Stimulated activated CD4-positive, alpha-beta T cell treated with anti-CD3 and anti-CD28 coated beads, Interleukin-2, amount 100 ng/mL, for 24 hours (primary cell): ENCODE measurements at places on chromosomes 7 and 10.

GRCh38 chr10:22643775-22644174 is 70.6 kb downstream of the PIP4K2A start:
- no peak for DNase-seq

DNA sequence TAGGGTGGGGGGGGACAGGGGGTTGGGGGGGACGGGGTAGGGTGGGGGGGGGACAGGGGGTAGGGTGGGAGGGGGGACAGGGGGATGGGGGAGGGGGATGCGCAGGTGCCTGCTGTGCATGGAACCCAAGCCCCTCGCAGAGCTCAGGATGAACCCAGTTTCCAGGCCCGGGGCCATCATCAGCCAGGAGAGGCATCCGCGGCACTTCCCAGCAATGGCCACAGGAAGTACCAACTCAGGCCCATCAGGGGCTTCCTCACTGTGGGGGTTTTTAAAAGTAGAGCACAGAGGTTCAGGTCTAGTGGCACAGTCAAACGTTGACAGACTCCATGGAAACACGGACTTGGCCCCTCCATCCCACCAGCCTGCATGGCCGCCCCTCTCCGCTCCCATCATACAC is 172.7 kb downstream of the DIP2C start:
- no peak for DNase-seq

GRCh38 chr7:104275900-104276299 is 52.5 kb upstream of the LHFPL3 start:
- no peak for DNase-seq

DNA sequence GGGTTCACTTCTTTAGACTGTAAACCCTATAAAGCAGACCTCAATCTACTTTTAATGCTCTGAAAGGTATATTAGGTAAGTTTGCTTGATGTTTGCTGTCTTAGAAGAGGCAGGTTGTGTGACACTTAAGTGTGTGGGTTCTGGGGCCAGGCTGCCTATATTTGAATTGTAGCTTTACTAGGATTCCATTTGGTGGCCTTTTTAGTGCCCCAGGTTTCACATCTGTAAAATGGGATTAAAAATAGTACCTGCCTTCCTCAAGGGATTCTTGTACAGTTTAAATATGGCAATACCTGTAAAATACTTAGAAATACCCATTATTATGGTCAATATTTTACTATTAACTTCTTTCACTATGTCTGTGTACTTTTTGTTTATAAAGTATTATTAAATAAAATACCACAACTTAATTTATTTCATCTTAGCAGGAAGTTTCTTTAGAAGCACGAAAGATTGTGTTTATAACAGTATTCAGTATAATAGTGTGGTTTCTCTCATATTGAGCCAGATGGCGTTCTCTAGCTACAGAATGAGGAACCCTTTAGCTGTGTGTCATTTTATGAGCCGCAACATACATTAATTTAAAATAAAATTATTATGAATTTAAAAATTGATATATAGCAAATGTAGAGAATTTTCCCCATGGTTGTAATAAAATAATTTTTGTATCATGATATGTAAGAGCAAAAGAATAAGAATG is 94.2 kb downstream of the CDK14 start:
- DNase-seq, result no peak

- DNase-seq, result peak; percentile 40
These were observed 5.3 kb downstream of the ESYT2 start for GRCh38 chr7:158824028-158824427.

DNA sequence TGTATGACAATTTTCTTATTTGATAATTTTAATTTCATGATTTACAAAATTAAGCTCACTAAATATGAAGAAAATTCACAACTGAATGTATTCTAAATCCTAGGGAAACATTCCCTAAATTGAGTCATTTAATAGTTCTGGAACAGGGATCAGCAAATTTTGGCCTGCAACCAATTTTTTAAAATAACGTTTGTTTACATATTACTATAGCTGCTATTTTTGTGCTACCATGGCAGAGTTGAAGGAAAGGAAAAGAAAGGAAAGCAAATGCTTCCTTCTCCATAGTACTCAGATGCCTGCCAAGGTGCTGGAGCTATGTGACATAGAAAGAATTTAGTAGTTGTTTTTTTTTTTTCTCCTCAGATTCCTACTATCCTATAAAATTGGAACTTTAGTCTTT is 1307.7 kb upstream of the LRRTM3 start:
- no peak for DNase-seq

- DNase-seq, result no peak
These were observed 161.5 kb downstream of the LYZL1 start for GRCh38 chr10:29450405-29450804.

- no peak for DNase-seq
These were observed 9.0 kb upstream of the MAFK start for GRCh38 chr7:1521456-1521855.

DNA sequence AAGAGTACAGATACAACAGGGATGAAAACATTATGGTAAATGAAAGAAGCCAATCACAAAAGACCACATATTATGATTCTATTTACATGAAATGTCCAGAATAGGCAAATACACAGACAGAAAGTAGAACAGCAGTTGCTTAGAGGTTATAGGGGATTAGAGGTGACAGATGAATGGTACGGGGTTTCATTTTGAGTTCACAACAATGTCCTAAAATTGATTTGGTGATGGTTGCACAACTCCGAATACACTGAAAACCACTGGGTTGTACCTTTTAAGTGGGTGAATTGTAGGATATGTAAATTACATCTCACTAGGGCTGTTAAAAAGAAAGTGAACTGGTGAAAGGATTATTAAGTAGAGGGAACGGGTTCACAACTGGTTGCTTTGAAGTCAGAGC is 76.3 kb upstream of the MRLN start:
- DNase-seq, result no peak

GRCh38 chr10:6036861-6037321 is 25.3 kb downstream of the IL2RA start:
- peak; percentile 34 for DNase-seq

GRCh38 chr7:67496589-67496988 is 500.0 kb downstream of the TYW1 start:
- DNase-seq, result no peak

- no peak for DNase-seq
These were observed 87.6 kb upstream of the CCDC6 start for GRCh38 chr10:59993931-59994330.

DNA sequence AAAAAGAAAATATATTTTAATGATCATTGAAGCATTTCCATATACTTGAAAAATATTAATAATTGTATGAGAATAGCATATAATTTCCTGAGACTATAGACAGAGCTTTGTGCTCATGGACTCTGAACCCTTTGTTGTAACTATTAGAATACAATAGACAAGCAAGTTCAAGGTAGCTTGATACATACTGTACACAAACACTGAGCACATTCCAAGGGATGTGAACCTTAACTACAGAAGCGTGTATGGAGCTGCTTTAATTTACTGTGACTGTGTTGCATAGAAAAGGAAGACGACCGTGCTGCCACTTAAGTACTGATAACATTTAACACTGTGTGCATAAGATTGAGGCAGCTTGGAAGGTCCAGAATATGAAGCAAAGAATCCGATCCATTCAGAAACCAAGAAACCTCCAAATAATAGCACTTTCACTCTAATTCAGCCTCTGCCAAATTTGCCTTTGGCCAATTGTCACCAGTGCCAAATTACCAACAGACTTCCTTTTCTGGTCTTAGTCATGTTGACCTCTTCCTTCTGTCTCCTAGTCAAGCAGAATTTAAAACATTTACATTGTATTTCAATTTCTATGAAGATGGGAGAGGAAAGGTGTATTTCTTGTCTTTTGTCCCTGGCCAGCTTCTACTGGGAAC is 566.1 kb upstream of the GALNT17 start:
- no peak for DNase-seq

DNA sequence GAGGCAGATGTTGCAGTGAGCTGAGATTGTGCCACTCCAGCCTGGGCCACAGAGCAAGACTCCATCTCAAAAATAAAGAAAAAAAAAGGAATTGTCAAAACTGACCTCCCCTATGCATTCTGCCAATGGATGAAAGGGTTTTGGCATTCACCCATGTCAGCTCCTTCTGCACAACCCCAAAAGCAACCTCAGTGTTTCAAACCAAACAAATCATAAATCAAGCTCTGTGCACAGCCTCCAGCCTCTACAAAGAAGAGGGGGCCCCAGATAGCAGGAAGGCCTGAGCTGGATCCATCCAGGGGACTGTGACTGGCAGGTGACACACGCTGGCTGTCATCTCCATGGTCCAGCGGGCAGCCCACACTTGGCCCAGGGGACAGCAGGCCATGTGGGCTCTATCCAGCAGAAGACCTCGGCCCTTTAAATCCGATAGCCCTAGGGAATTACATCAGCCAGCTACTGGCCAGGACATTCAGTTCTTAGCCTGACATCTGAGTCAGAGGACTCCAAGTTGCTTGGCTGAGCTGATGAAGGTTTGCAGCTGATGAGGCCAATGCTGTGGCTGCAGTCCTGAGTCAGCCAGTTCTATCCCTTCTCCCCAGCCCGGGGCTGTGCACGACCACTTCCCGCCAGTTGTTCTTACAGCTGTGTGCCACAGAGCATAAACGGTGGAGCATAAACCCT is 52.0 kb upstream of the FIGNL1 start:
- DNase-seq, result no peak

- DNase-seq, result no peak
These were observed 32.0 kb downstream of the SND1 start for GRCh38 chr7:127683776-127684681.

DNA sequence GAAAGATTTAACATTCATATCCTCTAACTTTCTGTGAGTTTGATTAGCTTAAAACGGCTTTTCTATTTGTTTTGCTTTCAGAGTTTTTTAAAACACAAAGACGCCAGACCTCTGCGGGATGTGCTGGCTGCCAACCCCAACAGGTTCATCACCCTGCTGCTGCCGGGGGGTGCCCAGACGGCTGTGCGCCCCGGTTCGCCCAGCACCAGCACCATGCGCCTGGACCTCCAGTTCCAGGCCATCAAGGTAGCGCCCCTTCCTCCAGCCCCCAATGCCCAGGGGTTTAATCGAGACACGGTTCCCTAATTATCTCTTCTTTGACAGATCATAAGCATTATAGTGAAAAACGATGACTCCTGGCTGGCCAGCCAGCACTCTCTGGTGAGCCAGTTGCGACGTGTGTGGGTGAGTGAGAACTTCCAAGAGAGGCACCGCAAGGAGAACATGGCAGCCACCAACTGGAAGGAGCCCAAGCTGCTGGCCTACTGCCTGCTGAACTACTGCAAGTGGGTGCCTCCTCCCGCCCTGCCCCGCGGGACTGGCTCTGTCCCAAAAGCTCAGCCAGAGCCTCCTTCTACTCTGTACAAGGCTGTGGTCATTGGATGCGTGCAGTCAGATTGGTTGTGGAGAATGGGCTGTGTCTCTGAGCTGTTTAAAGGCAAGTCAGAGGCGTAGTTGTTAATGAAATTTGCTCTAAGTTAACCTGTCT is 71.2 kb downstream of the TRRAP start:
- DNase-seq, result no peak

DNA sequence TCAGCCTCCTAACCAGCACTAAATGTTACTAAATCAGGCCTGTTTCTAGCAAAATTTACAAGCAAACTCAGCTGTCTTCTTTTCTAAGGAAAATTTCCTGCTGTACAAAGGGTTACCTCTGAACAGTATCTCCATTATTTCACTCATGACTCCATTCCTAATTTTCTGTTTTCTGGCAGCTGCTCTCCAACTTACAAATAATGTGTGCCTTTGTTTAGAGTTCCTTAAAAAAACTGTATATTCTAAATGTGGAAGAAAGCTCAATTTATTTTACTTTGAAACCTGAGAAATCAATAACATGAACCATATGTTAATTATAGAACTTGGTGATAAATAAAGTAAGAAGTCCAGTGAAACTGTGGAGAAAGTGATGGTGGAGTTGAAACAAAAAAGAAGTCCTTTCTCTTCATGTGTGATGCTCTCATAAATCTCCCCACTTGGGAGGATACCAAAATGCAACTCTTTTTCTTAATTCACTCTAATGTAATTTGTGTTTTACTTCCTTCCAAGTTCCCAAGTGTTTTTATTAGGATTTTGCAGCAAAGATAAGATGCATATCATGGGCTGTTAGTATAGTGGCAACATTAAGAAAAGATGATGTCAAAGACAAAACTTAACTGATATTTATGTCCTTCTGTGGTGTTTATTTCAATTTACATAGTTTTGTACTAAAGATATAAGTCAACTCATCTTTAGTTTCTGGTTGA is 74.8 kb downstream of the CDK6 start:
- no peak for DNase-seq

- peak; percentile 18 for DNase-seq
These were observed at the start of gene TMEM178B for GRCh38 chr7:141073641-141074161. Gene TMEM178B (plus strand): TSS chr7:141074064.

DNA sequence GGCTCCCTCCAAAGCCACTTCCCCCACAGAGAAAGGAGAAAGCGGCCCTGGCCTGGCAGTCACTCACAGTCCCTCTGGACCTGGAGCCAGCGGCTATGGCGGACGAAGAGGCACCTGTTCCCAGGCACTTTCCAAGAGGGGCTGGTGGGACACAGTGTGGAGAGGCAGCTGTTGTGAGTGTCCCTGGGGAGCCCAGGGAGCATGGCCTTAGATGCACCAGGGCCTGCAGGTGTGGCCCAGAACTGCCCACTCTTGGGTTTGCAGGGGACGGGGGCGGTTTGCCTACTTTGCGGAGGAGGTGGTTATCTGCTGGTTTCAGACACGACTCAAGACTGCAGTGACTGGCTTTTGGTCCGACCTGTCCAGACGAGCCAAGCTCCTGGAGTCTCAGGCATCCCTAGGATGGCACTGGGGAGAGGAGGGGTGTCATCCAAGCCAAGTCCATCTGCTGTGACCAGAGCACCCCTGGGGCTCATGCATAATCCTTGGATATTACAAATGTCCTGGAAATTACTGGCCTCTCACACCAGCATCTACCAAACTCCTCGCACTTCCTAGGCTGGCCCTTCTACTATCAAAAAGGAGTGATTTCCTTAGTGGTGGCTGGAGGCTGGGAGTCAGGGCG is 18.4 kb downstream of the CTBP2 start:
- DNase-seq, result no peak

GRCh38 chr10:60123172-60123571 is 216.8 kb upstream of the CCDC6 start:
- no peak for DNase-seq

- DNase-seq, result no peak
These were observed 30.2 kb downstream of the KLHL7 start for GRCh38 chr7:23135755-23136154.

DNA sequence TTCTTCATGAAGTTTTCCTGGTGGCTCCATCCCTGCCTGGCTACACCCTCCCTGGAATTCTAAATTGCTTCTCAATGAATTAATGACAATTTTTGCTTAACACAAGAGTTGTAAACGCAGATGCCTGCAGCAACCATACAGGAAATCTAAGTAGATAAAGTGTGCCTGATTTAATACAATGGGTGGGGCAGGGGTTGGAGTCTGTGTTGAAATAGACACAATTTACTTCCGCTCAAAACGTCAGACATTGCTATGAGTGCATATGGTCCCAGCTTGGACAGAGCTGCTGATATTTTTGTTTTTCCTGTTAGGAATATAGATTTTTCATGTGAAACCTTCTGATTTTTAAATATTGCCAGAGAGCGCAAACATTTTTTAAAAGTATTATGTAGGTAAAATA is 1235.0 kb upstream of the SORCS1 start:
- no peak for DNase-seq

DNA sequence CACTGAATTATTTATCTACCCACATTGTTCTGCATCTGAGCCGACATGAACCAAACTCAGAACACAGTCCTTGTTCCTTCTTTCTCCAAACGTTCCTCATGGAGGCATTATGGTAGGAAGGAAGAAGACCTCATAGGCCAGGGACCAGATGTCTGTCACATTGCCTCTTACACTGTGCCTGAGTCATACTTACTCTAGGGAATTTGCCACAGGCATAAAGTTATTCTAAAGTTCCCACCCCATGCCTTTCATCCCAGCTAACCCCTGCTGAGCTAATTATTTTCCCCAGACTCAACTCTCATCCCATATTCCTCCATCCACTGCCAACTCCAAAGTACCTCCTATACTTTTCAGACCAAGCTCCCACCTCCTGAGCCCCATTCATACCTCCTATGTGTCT is 21.2 kb downstream of the MAT1A start:
- DNase-seq, result no peak
